ENCODE measurements at places on chromosomes 3 and 15.

- DNase-seq, result no peak
Measured at GRCh38 chr3:58161435-58162398, 49.1 kb downstream of the DNASE1L3 start.

DNA sequence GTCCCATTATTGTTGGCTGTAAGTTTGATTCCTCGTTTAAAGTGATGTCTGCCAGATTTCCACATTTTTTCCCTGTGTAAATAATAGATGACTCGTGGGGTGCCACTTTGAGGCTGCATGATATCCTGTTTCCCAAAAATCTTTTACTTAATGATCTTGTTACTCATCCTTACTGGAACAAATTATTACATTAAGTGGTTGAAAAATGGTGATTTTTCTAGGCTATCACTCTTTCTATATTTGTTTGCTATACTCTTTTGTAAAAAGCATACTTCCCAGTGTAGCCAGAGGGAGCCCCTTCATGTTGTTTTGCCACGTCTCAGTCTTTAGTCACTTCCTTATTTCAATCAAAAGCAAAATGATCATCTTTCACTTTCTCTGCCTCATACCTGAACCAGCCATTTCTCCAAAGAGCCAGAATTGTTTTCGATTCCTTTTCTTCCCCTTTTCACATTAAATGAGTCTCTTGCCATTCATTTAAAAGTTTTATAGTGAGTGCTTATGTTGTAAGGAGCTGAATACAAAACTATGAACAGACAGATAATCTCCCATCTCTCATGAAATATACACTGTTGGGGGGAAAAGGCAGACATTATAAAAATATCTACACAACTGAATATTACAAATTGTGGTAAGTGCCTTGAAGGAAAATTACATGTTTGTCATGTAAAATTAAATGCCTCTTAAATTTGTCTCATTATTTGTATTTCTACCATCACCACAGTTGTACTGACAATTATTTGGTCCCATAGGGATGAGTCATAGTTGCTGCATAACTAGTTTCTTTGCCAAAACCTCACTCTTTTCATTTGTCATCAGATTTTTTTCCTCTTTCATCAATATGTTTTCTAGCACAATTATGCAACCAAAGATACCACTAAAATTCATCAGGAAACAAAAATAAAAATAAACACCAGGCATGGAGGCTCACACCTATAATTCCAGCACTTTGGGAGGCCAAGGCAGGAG lies 41.5 kb downstream of the ADGRG7 start:
- DNase-seq, result peak; percentile 84

GRCh38 chr3:198067416-198067815 lies 107.4 kb downstream of the LMLN start:
- DNase-seq, result no peak

DNA sequence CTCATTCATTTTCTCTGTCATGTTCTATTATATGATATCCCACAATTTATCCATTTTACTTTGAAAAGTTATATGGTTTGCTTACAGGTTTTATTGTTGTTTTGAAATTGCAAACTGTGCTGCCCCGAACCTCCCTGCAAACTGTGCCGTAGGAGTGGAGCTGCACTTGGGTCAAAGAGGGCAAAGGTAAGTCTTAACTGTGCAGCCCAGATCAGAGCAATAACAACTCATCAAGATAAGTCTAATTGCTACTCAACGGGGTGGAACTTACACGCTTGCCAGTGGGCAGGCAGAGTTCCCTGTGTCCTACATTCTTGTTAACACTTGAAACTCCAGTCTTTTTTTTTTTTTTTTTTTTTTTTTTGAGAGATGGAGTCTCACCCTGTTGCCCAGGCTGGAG lies 33.2 kb downstream of the ZDHHC19 start:
- DNase-seq, result no peak

GRCh38 chr15:40937762-40938535 lies 8.8 kb downstream of the DLL4 start:
- peak; percentile 28 for DNase-seq

- no peak for DNase-seq
Measured at GRCh38 chr15:79897380-79897678, 515 bp upstream of the MTHFS start.

- no peak for DNase-seq
Measured at GRCh38 chr3:21718161-21718765, 32.7 kb downstream of the ZNF385D start.

GRCh38 chr15:38076786-38077185 lies 142.3 kb downstream of the TMCO5A start:
- no peak for DNase-seq

DNA sequence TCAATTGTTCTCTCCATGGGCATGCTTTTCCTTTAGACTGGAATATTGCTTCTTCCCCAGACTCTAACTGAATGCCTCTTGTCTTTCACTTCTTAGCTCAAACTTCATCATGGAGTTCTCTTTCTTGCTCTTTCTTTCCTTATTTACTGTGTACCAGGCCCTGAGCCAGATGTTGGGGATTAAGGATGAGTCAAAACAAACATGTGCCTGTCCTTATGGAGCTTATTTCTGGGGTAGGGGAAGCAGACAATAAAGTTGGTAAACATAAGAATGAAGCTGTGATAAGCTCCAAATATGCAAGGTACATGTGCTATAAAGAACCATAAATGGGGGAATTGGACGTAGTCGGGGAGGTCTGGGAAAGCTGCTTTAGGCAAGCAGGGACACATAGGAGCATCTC lies 145.8 kb downstream of the ALDH1A2 start:
- DNase-seq, result no peak

DNA sequence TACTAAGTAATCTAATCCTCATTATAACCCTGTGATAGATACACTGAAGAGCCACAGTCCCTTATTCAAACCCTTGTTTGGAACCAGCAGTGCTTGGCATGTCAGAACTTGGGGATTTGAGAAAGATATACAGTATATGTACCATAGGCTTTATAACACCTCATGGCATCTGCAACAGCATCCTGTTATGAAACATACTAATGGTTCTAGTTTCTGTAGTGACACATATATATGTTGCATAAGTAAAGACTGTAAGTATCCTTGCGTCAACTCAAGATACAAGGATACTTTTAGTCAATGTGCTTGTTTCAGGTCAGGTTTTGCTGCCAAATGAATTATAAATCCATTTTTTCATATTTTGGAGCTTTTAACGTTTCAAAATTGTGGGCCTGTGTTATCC lies 58.5 kb downstream of the CCNL1 start:
- DNase-seq, result no peak

DNA sequence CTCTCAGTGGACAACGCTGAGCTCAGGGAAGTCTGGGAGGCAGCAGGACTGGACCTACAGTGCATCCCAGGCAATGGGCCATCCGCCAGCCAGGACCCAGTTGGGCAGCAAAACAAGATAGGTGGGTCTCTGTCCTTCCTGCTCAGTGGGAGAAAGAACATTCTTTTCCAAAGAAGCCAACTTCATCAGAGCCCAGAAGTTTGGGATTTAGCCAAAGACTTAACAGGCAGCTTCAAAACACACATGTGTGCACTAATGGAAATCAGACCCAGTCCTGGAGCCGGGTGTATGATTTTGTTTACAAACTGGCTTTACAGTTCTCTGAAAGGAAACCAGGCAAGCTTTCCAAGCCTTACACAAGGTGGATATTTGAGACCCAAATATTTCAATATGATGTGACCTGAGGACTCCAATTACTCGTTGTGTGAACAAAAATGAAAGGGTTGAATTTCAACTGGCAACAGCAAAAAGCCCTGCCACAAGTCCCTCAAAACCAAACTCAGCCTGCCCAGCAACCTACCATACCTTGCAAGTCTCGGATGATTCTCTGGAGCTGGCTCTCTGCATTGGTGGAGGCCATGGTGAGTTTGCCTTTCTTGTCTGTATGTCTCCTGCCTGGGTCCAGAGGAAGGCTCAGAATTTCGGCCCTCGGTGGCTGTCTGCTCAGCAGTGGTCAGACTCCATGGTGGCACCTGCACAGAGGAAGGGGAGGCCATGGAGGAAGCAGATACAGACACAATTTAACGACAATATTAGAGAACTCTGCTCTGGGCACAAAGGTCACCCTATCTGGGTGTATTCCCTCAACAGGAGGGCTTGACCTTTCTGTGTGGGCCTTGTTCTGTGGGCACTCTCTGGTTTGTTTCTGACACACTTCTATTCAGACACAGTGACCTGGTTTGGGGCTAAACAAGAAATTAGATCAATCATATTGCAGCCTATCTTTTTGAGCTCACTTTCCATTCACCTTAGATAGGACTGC lies 11.0 kb downstream of the FYCO1 start:
- DNase-seq, result no peak

GRCh38 chr3:47578119-47578632 lies 489 bp downstream of the CSPG5 start:
- peak; percentile 31 for DNase-seq

DNA sequence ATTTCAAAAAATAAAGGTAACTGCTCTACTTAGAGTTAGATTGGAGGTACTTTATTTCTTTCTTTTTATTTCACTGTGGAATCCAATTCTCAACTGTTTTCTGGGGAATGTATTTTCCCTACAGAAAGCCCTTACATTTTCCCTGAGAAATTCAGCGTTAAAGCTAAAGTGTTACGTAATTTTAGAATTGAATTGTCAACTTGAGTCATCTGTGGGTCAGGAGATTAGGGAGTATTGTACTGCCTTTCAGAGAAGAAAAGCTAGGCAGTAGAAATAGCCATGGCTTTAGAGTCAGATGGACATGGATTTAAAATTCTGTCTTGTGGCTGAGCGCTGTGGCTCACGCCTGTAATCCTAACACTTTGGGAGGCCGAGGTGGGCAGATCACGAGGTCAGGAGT lies 728.6 kb downstream of the ROBO1 start:
- no peak for DNase-seq

GRCh38 chr3:70231266-70231701 lies 81.2 kb downstream of the MDFIC2 start:
- no peak for DNase-seq

DNA sequence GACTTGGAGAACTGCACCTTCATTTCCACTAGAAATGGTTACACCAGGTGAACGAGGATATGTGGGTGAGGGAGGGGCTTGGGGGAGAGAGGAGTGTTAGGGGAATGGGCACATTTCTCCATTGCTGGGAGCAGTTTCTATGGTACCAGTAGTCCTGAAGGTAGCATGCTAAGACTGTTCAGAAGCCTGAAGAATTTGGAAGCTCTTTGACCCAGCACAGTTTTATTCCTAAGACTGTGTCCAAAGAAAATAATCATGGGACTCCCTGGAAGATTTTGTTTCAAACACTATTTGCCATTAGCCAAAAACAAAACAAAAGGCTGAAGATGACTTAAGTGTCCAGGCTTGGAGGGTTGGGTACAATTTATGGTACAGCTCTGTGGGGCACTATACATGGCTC lies 32.1 kb downstream of the ST6GAL1 start:
- DNase-seq, result no peak
